HFFc6 (cell line): ENCODE measurements at places on chromosomes 2 and 18.

- peaks cover 30% of the 10 kb centered on the region for H3K4me1 ChIP-seq
- no peaks in the 10 kb centered on the region for H3K27me3 ChIP-seq
- 0 out of 2 replicates have a peak, but pooled peaks cover 4% of the 10 kb centered on the region for H3K36me3 ChIP-seq
- H3K27ac ChIP-seq, result no peak overlapping the region
- no peak for DNase-seq
These were observed 313.2 kb downstream of the RND3 start for GRCh38 chr2:150174056-150174805.

DNA sequence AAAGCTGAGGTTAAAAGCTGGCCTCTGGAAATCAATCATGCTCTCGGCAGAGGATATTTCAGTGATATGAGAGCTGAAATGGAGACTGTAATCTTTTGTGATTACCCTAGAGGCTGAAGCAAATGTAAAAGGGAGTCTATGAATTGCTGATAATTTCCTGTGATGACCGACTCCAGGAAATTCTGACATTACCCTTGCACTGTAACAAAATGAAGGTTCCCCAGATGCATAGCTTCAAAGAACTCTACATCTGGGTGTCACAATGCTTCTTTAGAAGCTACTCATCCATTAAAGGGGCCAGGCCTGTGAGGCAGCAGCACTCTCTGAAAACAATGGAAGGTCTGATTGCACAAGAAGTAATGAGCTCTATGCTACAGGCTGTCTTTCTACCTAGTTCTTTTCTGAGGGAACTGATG, 268.2 kb upstream of the SESTD1 start:
- DNase-seq, result no peak
- no peak overlapping the region for H3K27ac ChIP-seq
- no peaks in the 10 kb centered on the region; the same call in 1 of the 2 replicates for H3K27me3 ChIP-seq
- no peak overlapping the region for H3K4me3 ChIP-seq
- H3K36me3 ChIP-seq, result no peaks in the 10 kb centered on the region

DNA sequence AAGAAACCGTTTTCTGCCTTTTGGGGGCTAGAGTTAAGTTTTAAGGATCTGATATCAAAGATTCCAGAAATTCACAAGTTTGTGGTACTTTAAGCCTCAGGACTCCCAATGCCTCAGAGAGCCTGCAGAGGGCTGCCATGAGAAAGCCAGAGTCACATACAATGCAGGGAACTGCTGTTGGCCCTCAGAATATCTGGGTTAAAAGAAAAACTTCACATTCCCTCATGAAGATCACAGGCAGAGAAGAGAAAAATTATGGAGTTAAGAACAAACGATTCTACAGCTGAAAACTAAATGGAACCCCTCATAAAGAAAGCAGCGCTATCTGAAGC, 39.5 kb downstream of the HDAC4 start:
- peaks cover 9% of the 10 kb centered on the region; the same call in 1 of the 2 replicates for H3K36me3 ChIP-seq
- peaks cover 12% of the 10 kb centered on the region; the same call in 1 of the 2 replicates for H3K4me1 ChIP-seq
- H3K27me3 ChIP-seq, result no peaks in the 10 kb centered on the region
- no peak overlapping the region for H3K27ac ChIP-seq
- DNase-seq, result peak; percentile 18

GRCh38 chr2:49146401-49146800, 7.9 kb downstream of the FSHR start:
- no peaks in the 10 kb centered on the region; the same call in 1 of the 2 replicates for H3K36me3 ChIP-seq
- no peak overlapping the region for H3K27ac ChIP-seq
- H3K4me1 ChIP-seq, result no peaks in the 10 kb centered on the region
- no peak for DNase-seq
- no peak overlapping the region for H3K4me3 ChIP-seq
- H3K27me3 ChIP-seq, result no peaks in the 10 kb centered on the region

DNA sequence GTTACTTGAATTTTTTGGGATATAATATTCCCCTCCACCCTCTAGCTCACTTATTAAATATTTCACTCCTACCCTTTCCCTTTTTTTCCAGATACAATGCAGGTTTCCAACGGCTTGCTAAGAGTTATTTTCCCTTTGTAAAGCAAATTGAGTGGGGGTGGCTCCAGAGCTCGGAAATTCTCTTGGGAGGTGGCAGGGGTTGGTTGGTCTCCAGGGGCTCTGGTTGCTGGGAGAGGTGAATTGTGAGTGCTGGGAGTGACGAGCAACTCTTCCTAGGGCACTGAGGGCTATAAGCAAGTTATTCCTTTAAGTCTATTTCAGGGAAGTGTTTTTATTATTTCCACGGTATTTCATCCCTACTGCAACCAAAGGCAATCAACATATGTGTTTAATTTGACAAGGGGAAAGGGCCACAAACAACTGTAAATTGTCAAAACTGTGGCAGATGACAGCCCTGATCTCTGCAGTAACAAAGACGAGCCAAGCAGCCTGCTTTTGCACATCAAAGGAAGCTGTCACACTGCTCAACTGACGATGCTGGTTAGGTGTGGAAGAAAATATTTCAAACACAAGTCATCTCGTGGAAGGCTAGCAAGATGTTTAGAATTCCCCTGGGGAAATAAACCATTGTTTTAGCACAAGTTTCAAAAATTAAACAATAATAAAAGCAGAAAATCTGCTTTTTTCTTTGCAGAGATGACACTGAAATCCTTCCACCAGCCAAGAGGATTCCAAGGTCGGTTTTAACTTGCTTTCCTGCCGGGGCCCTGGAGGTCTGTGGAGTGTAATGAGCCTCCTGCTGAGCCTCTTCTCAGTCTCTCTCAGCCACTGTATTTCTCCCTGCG, 34.8 kb upstream of the ASXL2 start:
- H3K4me1 ChIP-seq, result peaks cover 14% of the 10 kb centered on the region
- H3K4me3 ChIP-seq, result peak overlapping the region; percentile 59
- peak; percentile 15 for DNase-seq
- peaks cover 6% of the 10 kb centered on the region for H3K27me3 ChIP-seq
- no peak overlapping the region for H3K27ac ChIP-seq
- H3K36me3 ChIP-seq, result no peaks in the 10 kb centered on the region

DNA sequence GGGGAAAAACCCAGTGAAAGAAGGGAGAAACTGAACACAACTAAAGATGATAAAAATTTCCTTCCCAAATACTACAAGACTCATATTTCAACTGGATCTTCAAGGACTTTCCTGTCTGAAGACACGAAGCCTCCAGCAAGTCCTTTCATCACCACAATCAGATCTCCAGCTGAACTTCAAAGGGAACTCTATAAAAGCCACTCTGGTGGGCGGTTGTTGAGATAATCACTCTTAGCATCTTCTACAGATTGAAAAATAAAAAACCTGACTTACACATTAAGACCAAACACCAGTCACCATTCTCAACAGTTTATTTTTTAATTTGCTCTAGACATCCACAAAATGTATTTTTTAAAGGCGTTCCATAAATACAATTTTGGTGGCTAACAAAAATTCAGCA, 4.4 kb downstream of the REV1 start:
- H3K4me1 ChIP-seq, result peaks cover 65% of the 10 kb centered on the region
- H3K27me3 ChIP-seq, result peaks cover 3% of the 10 kb centered on the region; the same call in 1 of the 2 replicates
- peak overlapping the region; percentile 43 for H3K27ac ChIP-seq
- DNase-seq, result no peak

- peaks cover 19% of the 10 kb centered on the region; the same call in 1 of the 2 replicates for H3K36me3 ChIP-seq
- H3K4me1 ChIP-seq, result peaks cover 8% of the 10 kb centered on the region
- no peak overlapping the region for H3K4me3 ChIP-seq
- H3K27me3 ChIP-seq, result peaks cover 17% of the 10 kb centered on the region
- DNase-seq, result no peak
- no peak overlapping the region for H3K27ac ChIP-seq
These were observed 16.4 kb downstream of the ESPNL start for GRCh38 chr2:238116298-238117198.
